ENCODE measurements at places on chromosomes 12 and 14. TPM values are rescaled to one million over a fixed set of nuclear protein-coding genes. Genes with fewer than 3 reads are reported as not detected.

The RERGL gene
- not detected for total RNA-seq

The RAB15 gene
- total RNA-seq = 0.11 TPM

The CFAP54 gene
- total RNA-seq = 0.09 TPM

The MEG3 gene
- total RNA-seq = 3.8 TPM

The RNASE9 gene
- not detected for total RNA-seq

The ASPG gene
- not detected for total RNA-seq

The LRTM2 gene
- not detected for total RNA-seq

The GZMH gene
- not detected for total RNA-seq

GRCh38 chr14:66487164-66487563, 993 bp downstream of the CCDC196 start:
- DNase-seq = no peak
- H3K36me3 ChIP-seq = no peaks in the 10 kb centered on the region
- no peak overlapping the region for H3K4me3 ChIP-seq
- H3K27ac ChIP-seq = no peak overlapping the region

- H3K4me1 ChIP-seq = no peaks in the 10 kb centered on the region
- no peaks in the 10 kb centered on the region for H3K36me3 ChIP-seq
- no peak overlapping the region for H3K27ac ChIP-seq
- DNase-seq = no peak
Observed at GRCh38 chr14:87108726-87109125, 884.3 kb downstream of the GALC start.

GRCh38 chr14:70662816-70663215, 21.1 kb downstream of the TTC9 start:
- no peak for DNase-seq
- H3K4me1 ChIP-seq = no peaks in the 10 kb centered on the region
- no peak overlapping the region for H3K27ac ChIP-seq
- no peaks in the 10 kb centered on the region for H3K36me3 ChIP-seq
- H3K4me3 ChIP-seq = no peak overlapping the region
- peaks cover 4% of the 10 kb centered on the region for H3K27me3 ChIP-seq

DNA sequence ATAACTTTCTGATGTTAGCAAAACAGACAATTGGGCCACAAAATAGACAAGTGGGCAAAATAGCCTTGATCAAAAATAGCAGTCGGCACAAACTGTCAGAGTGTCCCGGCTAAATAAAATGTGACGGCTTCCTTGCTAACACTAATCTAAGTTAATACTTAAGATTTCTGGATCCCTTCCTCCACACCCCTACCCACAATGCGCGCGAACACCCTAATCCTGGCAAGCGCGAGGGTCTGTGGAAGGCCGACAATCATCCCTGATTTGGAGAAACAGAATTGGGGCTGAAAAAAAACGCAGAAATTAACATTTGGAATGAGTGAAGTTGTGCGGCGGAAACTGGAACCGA, 489 bp downstream of the CEP290 start:
- peak overlapping the region; percentile 68 for H3K4me3 ChIP-seq
- peaks cover 29% of the 10 kb centered on the region for H3K36me3 ChIP-seq
- H3K4me1 ChIP-seq = peaks cover 7% of the 10 kb centered on the region
- DNase-seq = no peak

GRCh38 chr14:24392325-24393091, 6.3 kb upstream of the NYNRIN start:
- peak overlapping the region; percentile 28 for H3K27ac ChIP-seq
- DNase-seq = peak; percentile 35
- no peaks in the 10 kb centered on the region for H3K36me3 ChIP-seq
- H3K4me1 ChIP-seq = peaks cover 7% of the 10 kb centered on the region
- H3K27me3 ChIP-seq = no peaks in the 10 kb centered on the region

DNA sequence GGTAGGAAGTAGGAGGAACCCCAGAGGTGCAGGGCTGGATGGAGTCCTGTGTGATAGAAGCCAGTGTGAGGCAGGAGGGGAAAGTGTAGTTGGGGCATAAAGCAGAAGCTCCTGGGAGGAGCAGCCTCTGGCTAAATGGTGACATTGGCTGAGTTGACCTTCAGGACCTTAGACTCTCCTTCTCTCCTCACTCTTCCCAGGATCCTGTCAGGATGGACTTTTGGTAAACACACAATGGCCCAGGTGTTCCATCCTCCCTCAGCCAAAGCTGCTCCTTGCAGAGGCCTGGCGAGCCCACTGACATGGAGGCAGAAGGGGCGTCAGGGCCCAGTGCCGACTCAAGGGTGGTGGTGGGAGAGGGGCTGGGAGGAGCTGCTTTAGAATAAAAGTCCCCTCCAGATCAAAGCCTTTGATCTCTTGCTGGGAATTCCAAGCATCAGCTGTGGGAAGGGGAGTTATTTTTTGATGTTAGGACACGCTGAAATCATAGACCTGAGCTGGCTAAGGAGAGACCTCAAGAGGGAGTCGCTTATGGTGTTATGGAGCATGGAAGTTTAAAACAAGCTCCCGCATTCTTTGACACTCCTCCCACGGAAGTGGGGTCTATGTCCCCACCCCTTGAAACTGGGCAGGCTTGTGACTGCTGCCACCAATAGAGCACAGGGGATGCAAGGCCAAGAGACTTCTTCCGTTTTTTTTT, 44.1 kb downstream of the SMIM41 start:
- no peak overlapping the region for H3K4me3 ChIP-seq
- no peak overlapping the region for H3K27ac ChIP-seq
- H3K27me3 ChIP-seq = peaks cover 26% of the 10 kb centered on the region
- no peak for DNase-seq

DNA sequence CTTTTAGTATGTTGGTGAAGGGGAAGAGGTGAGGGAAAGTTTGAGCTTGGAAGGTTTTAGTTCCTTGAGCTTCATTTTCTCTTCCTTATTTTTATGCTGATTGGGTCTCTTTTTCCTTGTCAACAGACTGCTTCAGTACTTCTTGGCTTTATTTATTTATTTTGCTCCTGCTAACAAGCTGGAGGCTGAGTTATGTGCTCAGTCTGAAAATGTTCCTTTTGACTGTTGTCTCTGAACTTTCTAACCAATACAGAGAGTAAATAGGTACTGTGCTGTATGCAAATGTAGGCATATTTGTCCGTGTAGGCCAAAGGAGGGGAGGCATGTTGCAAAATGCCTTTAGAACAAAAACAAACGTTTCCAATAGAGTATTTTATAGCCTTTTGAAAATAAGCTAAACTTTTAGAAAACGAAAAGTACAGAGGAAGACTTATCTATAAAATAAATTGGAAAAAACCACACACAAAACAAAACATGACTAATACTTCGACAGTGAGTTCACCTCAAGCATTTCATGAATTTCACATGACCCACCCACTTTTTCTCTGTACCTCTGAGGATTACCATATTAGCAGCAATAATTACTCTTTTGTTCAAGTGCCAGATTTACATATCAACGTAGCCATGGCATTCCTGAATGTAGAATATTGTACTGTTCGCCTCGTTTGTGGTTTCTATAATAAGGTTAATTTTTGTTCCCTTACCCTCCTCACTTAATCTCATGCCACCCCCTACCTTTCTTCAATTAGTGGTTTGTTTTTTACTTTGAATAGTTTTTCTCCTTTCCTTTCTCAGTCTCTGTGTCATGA, 4.7 kb upstream of the CREBL2 start:
- no peak overlapping the region for H3K4me3 ChIP-seq
- DNase-seq = no peak
- no peak overlapping the region for H3K27ac ChIP-seq
- H3K4me1 ChIP-seq = no peaks in the 10 kb centered on the region

DNA sequence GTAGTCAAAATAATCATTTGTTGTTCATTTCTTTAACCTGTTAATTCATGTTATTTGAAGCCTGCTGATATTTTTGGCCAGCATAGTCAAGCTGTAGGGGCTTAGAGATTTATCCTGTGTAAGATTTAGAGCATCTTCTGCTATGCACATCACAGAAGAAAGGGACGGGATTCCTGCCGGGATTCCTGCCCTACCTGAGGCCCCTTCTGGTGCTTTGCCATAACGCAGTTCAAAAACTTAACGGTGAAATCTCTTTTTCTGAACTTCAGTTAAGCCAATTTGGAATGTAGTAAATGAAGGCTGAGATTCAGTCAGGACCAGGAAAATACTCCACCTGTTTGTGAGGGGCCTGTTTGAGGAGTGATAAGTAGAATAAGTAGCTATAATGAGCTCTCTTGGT, 50.7 kb upstream of the TMEM260 start:
- no peak overlapping the region for H3K4me3 ChIP-seq
- H3K4me1 ChIP-seq = no peaks in the 10 kb centered on the region
- DNase-seq = no peak
- no peak overlapping the region for H3K27ac ChIP-seq
- H3K27me3 ChIP-seq = peaks cover 8% of the 10 kb centered on the region
- H3K36me3 ChIP-seq = no peaks in the 10 kb centered on the region

- H3K4me3 ChIP-seq = no peak overlapping the region
- no peaks in the 10 kb centered on the region for H3K27me3 ChIP-seq
- H3K36me3 ChIP-seq = no peaks in the 10 kb centered on the region
Observed at GRCh38 chr14:88463318-88463717, 77.9 kb downstream of the SPATA7 start.

DNA sequence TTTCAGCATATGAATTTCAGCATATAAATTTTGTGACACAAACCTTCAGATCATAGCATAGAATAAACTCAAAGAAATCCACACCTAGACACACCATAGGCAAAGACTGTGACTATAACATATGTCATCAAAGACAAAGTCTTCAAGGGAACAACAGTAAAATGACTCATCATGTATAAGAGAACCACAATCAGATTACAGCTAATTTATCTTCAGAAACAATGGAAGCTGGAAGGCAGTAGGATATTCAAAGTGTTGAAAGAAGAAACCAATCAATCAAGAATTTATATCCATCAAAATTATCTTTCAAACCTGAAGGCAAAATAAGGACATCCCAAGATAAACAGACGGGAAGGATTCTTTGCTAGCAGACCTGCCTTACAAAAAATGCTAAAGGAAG, 29.0 kb downstream of the DLK1 start:
- DNase-seq = peak; percentile 46
- H3K27ac ChIP-seq = peak overlapping the region; percentile 69
- H3K36me3 ChIP-seq = no peaks in the 10 kb centered on the region
- peaks cover 7% of the 10 kb centered on the region for H3K4me1 ChIP-seq

- no peaks in the 10 kb centered on the region for H3K4me1 ChIP-seq
- no peak overlapping the region for H3K27ac ChIP-seq
- no peaks in the 10 kb centered on the region for H3K27me3 ChIP-seq
- H3K4me3 ChIP-seq = no peak overlapping the region
- DNase-seq = no peak
- no peaks in the 10 kb centered on the region for H3K36me3 ChIP-seq
Observed at GRCh38 chr14:59836116-59836515, 34.5 kb downstream of the RTN1 start.

DNA sequence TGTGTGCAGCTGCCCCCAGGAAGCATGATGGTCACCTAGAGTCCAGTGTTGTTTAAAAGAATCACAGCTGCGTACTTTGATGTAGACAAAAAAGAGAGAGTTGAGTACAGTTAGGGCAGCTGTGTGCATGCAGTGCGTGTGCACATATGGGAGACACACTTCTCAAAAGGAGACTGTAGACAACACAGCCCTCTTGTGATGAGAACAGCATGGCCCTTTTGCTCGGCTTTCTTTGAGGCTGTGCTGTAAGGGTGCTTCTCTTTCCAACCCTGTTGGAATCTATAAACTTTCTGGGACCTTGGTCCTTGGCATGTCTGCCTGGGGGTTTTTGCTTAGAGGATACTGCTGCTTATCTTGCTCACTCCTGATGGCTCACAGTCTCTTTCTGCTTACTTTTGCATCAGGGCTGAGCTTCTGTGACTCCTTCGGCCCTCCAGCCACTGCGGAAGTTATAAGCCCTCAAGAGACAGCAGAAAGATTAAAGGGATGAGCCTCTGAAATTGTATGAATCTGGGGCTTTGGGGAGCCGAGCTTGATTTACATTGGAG, 102.9 kb downstream of the DYRK2 start:
- no peaks in the 10 kb centered on the region for H3K36me3 ChIP-seq
- no peaks in the 10 kb centered on the region for H3K4me1 ChIP-seq
- H3K27me3 ChIP-seq = no peaks in the 10 kb centered on the region

- H3K4me1 ChIP-seq = no peaks in the 10 kb centered on the region
- no peak for DNase-seq
- no peaks in the 10 kb centered on the region for H3K27me3 ChIP-seq
Observed at GRCh38 chr14:89187501-89187900, 229.5 kb downstream of the FOXN3 start.

- H3K27me3 ChIP-seq = no peaks in the 10 kb centered on the region
- DNase-seq = no peak
- no peak overlapping the region for H3K4me3 ChIP-seq
- no peaks in the 10 kb centered on the region for H3K4me1 ChIP-seq
Observed at GRCh38 chr12:23277831-23278230, 652.9 kb downstream of the ETNK1 start.

GRCh38 chr12:123065676-123066383, 85.1 kb downstream of the PITPNM2 start:
- no peak for DNase-seq
- peaks cover 19% of the 10 kb centered on the region for H3K4me1 ChIP-seq
- no peaks in the 10 kb centered on the region for H3K27me3 ChIP-seq
- no peak overlapping the region for H3K4me3 ChIP-seq
- H3K27ac ChIP-seq = no peak overlapping the region

GRCh38 chr14:87579036-87579435, 413.9 kb downstream of the GALC start:
- no peaks in the 10 kb centered on the region for H3K36me3 ChIP-seq
- no peaks in the 10 kb centered on the region for H3K4me1 ChIP-seq
- no peaks in the 10 kb centered on the region for H3K27me3 ChIP-seq
- DNase-seq = no peak
- H3K4me3 ChIP-seq = no peak overlapping the region

DNA sequence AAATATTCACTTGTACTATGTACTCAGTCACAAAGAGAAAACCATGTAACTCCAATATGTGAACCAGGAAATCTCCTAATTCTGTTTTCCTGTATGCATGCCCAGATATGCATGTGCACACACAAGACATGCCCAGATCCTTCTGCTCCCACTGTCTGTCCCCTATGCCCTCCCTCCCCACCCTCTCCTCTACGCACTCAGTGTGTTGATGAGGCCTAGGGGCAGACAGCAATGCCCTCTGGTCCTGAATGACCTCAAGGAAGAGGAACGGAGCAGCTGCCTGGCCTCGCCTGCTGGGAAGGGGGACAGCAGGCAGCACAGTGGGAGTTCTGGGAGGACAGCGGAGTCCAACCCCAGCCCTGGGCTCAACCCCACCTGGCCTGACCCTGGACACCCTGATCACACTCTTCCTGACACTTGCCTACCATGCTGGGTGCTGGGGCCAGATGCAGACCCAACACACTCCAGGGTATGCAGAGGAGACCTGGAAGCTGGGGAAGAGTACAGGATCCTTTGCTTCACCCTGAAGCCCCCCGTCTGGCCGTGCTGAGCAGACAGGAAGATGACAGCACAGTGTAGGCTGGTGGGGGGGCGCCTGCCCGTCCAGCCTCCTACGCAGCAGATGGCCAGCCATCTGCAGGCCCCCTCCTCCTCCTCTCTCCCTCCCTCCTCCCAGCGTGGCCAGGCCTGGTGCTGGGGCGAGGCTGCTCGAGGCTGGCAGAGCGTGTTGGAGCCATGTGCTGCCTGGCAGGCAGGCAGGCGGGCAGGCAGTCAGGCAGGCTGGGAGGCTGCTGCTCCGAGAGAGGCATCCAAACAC, 106.6 kb upstream of the NCOR2 start:
- H3K27me3 ChIP-seq = peaks cover 20% of the 10 kb centered on the region
- no peak overlapping the region for H3K27ac ChIP-seq
- no peak for DNase-seq

- H3K4me1 ChIP-seq = peaks cover 8% of the 10 kb centered on the region
- no peak for DNase-seq
- H3K4me3 ChIP-seq = no peak overlapping the region
- no peak overlapping the region for H3K27ac ChIP-seq
Observed at GRCh38 chr12:56099787-56100186, 4.6 kb upstream of the PA2G4 start.
